Fibroblast of the aortic adventitia (primary cell): ENCODE measurements at places on chromosomes 6 and 20.

DNA sequence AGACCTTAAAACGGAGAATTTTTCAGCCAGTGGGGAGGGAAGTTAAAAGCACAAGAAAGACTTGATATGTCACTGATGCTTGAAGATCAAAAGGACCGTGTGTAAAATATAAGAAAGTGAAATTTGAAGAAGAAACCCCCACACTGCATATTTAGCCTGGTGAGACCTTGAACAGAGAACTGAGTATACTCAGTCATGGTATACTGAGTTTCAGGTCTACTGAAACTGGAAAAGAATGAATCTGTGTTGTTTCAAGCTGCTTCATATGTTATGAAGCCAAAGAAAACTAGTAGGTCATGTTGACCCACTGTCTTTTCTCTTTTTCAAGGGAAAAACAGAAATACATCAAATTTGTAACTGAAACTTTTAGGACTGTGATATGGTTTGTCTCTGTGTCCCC lies 443.8 kb upstream of the GJE1 start:
- DNase-seq, result no peak

DNA sequence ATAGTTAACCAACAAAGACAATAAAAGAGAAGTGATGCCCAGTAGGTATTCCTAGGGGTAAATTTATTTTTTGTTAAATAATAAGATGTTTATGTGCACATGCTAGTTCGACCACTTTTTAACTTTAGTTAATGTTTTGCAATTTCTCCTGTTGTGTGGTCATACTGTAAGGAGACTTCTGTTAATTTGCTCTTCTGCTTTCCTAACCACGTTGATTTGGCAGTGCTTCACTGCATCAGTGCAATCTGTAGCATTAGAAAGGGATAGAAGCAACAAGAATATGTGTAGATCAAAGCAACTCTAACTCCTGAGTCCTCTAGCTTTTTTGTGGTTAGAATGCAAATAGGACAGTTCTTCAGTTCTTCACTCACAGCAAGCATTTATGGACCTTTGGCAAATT lies 13.9 kb downstream of the MYB start:
- no peak for DNase-seq

DNA sequence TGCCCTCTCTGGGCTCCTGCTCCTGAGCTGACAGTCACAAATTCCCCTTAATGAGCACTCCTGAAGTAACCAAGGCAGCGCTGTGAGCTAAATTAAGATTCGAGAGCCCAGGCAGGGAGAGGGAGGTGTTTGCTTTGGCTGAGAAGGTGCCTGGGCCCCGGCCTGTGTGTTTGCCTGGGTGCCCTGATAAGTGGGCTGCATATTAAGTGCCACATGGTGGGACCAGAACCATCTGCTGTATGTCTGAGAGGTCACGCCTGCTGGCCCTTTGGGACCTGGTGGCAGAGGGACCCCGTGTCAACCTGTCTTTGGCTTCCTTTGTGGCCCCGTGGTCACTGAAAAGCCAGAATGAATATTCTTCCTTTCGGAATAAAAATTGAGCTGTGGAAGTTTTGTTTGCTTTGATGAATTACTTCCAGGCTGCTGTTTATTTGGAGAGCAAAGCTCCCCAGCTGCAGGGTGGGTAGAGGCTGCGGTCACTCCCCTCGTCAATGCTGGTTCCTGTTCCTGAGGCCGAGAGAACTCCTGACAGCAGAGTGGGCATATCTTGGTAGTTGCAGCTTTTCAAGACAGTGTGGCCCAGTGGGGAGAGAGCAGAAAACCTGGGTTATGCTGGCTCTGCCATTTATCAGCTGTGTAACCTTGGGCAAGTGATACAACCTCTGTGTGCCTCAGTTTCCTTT lies 17.5 kb upstream of the KCNK16 start:
- DNase-seq, result no peak

DNA sequence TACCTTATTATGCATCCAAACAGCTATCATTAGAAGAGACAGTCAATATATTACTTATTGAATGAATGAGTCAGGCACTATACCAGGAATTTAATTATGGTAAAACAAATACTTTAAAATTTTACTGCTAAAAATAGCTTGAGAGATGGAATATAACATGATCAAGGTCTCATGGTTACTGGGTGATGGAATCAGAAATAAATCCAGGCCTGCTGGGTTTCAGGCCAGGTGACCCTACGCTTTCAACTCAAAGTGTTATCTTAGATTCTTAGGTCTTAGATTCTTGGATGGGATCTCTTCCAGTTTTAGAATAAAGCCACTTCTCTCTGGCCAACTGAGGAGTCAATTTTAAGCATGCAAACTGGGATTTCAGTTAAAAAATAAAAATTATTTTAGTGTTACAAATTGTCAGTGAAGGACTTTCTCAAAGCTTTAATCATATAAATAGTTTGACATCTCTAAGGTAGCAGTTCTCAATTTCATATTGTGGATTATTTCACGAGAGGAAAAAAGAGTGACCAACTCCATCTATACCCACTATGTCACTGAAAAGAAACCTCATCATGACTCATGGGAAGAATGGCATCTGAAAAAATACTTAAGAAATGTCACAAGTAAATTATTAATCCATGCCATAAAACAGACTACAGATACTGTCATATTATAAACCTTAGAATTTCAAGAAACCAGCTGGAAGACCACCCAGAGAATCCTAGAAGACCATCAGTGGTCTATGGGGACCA lies 283.4 kb upstream of the RUNX2 start:
- peak; percentile 6 for DNase-seq

DNA sequence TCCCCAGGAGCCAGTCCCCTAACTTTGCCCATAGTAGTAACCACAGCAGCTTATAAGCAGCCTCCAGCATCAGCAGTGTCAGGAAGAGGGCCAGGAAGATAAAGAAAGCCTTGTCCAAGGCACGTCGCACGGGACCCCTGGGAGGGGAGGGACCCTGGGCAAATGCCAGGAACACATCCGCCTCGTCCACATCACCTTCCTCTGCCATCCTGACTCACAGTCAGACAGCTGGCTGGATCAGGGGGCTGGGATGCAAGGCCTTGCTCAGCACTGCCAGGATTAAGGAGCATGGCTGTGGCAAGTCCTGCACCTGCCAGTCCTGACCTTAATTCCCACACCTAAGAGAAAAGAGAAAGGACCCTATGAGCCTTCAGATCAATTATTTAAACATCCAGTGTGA lies 11.5 kb upstream of the ZBTB22 start:
- no peak for DNase-seq

- no peak for DNase-seq
These were observed 2.7 kb downstream of the RPS21 start for GRCh38 chr20:62389601-62390087.

- DNase-seq, result peak; percentile 34
These were observed 40.3 kb upstream of the XRN2 start for GRCh38 chr20:21262812-21263211.

DNA sequence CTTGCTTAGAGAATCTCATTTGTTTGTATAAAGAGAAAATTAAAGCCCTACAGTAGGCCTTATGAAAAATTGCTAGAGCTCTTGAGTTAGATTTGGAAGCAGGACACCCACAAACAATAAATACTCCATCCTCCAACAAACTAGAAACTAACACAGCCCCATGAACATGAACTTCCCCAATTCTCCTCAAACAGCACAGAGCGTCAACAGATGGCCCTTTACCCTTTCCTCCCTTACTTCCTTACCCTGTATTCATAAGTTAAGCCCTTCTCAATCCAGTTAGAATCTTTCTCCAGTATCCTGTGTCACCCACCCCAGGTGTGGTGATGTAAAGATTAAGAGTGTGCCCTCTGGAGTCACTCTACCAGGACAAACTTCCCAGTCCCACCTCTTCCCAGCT lies 113.7 kb downstream of the UNC5CL start:
- no peak for DNase-seq

DNA sequence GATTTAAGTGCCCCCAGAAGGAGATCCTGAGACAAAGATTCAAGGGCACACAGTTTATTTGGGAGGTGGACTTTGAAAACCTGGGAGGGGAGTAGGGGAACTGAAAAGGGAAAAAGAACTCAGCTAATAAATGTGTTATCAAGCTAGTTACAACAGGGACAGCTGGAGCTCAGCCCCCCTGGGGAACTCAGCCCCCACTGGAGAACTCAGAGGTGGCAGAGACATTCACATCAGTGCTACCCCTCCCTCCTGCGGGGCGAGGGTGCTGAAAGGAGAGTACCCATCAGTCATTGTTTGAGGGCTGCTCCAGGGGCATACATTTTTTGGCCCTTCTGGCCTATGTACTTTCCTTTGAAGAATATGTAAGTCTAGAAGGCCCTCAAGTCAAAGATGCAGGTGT lies 101.4 kb downstream of the LRFN2 start:
- DNase-seq, result no peak

DNA sequence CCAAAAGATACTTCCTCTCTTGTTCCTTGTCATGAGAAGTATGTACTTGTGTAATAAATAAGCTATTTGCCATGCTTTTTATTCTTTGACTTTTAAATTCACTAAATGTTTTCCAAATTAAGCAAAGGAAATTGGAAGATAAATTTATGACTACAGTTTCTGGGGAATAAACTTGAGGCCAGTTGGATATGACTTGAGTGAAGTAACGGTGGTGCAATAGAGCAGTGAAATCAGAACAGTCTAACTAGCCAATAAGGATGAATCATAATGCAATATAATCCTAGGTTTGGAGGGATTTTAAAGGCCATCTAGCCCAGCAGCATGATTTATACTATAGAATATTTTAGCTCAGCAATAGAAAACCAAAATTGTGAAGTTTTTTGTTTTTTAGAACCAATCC lies 183.8 kb upstream of the TCF21 start:
- DNase-seq, result peak; percentile 96

DNA sequence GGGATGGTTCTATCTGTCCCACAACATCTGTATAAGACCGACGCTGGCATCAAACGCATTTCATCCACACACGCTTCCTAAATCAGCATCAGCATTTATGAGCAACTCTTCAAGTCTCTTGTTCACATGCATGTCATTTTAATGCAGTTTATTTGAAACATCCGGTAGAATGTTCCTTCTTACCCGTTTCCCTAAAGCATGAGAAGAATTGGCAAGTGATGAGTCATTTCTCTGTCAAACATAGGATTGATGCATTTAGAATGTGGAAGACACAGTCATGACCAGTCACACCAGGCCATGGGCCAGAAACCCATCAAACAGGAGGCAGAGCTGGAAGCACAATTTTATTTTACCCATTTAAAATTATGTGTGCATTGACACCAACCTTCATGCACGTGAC lies 122.8 kb downstream of the UST start:
- DNase-seq, result peak; percentile 72

DNA sequence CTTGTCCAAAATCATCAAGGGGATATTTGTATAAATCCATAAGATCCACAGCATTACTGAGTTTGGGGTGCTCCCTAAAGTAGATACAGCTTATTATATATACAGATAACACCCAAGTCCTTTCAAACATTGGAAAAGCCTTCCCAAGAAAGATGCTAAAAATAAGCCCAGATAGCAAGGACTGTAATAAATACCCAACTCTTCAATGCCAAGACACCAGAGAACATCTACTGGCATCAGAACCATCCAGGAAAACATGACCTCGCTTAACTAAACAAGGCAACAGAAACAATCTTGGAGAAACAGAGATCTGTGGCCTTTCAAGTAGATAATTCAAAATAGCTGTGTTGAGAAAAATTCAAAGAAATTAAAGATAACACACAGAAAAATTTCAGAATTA lies 761.4 kb downstream of the GRIK2 start:
- DNase-seq, result no peak

DNA sequence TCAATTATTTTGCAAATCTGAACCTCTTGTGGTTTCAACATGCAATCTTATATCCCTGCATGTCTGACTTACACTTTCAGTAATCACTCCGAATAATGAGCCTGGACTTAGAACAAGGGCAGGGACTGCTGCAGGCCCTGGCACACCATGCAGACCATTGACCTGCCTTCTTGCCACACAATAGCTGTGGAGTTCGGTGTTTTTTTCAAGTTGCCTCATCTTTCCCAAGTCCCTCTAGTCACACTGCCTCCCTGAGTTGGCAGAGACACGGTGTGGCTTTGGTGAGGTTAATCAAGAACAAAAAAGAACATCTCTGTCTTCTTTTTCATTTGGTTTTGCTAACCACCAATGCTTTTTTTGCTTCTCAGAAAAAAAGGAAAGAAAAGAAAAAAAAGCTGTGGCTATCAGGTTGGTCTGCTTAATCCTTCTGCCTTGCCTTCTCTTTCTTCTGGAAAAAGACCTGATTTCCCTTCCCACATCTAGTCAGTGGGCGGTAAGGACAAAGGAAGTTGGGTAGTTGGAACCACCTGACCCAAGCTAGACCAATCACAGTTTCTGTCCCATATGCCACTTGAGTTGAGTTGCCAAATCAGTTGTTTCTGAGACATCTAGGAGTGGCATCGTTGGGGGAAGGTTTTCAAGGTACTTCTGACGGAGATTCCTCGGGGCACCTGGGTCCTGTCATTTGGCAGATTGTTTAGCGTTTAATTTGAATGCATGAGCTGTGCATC lies 55.9 kb upstream of the TASP1 start:
- DNase-seq, result peak; percentile 3
